ENCODE measurements at places on chromosomes 5 and 9.

- peak; percentile 58 for DNase-seq
Measured at GRCh38 chr9:98964201-98964600, 20.5 kb downstream of the COL15A1 start.

- peak; percentile 19 for DNase-seq
Measured at GRCh38 chr5:103120607-103121200, 603 bp downstream of the PPIP5K2 start.

GRCh38 chr5:58926541-58926935, 343.7 kb downstream of the RAB3C start:
- no peak for DNase-seq

GRCh38 chr9:13915131-13915530, 398.8 kb downstream of the NFIB start:
- no peak for DNase-seq

DNA sequence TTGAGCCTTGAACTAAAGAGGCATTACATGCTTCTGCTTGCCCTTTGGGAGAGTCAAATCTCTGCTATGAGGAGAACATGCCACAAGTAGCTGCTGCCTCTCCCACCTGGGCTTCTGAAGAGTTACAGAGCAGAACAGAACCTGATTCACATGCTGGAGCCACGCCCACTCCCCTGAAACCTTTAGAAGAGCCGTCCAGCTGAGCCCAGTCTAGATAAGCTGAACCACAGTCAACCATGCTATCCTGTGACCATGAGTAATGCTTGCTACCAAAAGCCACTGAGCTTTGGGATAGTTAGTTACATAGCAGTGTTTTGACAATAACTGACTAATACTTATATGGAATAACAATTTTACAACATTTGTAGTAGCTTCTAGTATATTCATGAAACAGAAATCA, 111.0 kb upstream of the VCAN start:
- DNase-seq = no peak

DNA sequence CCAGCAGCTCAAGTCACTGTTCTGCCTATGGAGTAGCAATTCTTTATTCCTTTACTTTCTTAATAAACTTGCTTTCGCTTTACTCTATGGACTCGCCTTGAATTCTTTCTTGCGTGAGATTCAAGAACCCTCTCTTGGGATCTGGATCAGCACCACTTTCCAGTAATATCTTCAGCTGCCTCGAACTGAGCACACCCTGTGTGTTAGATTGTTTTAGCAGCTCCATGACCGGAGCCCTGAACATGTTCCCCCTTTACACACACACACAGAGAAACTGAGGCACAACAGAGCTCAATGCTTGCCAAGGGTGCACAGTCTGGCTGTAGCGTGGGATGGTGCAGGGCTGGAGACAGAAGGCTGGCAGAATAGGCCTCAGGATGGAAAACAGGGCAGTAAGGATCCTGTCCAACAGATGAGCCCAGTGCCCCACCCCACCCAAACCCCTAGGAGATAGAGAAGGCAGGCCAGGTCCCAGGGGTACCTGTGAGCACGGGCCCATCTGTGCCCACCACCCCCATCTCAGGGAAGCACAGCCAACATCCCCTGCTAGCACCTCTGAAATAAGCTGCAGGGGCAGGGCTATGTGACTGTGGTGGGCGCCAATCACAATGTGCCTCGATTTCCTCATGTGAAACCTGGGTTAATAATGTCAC, 27.9 kb downstream of the BICD2 start:
- DNase-seq = peak; percentile 1

GRCh38 chr5:91164424-91164823, 218.7 kb downstream of the ARRDC3 start:
- DNase-seq = no peak

DNA sequence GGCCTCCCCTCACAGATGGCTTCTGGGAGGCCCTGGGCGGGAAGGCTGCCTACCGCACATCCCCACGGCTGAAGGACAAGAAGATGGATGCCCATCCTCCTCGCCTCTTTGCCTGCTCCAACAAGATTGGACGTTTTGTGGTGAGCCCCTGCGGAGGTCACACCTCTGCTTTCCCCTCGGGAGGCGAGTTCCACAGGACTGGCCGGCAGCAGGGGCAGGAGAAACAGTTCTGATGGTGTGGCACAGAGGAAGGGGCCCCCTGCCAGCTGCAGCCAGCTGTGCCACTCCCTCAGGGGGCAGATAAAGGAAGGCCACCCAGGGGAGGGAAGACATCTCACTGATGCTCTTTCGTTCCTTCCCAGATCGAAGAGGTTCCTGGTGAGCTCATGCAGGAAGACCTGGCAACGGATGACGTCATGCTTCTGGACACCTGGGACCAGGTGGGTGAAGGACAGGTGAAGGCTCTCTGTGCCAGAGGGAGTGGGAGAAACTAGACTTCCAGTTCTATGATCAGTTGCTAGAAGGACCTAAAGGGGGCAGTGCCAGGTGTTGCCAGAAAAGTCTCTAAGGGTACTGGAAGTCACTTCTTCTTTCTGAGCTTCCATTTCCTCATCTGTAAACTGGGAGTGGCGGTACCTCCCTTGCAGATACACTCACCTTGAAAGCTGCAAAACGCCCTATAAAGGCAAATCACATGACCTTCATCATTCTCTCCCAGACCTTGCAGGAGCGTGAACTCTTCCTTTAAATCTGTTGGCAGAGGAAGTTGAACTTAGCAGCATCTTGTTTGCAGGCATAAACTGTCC, 41.0 kb downstream of the STOM start:
- no peak for DNase-seq

- DNase-seq = no peak
Measured at GRCh38 chr9:107905308-107906020, 415.9 kb upstream of the KLF4 start.

DNA sequence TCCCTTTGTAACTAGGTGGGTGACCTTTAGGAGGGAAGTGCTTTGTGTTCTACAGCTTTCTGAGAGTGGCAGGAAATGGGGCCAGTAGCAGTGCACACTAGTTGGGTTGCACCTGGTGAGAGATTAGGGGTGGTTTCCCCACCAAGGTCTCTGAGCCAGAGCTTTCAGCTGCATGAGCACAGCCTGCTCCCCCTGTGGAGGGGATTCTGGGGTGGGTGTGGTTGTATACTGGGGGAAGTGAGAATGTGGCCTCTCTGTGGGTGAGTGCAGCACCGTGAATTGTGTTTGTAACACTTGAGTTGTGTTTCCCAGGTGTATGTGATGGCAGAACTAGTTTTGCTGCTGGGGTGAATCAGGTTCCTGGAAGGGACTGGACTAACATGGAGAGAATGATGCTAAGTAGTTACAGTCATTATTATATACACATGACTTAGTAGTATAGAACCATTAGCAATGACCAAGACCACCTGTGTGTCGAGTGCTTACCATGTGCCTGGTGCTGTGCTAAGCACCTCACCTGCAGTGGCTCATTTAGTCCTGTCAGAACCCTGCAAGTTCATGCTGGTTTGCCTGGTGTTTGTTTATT, 11.8 kb upstream of the CXXC5 start:
- no peak for DNase-seq

DNA sequence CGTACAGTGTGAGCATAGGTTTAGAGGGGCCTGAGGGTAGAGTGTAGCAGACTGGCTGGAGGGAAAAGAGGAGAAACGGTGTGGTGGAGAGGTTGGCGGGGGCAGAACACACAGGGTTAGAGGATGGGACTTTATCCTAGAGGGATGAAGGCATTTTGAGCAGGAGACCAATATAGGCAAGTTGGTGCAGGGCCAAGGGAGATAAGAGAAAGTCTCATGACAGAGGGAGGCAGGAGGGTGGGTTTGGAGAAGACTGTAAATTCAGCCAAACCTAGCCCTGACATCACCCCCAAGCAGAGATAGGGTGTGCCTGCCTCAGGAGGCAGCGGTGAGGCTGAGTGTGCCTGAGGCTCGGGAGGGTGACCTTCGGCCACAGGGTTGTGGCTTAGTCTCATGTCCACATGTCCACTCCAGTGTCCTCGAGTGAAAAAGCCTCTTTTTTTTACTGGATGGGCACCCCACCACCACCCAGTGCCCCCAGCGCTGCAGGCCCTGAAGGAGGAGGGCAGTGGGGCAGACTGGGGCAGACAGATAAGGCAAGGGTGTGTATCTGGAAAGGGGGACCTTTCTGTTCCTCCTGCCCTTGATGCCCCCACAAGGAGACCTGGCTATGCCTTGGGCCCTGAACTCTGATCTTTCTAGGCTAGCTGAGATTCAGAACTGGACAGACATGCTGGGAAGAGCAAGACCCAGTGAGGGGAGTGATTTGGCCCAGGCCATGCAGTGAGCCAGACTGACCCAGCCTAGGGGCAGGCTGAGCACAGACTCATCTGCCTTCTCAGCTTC, 108.7 kb downstream of the RGS3 start:
- DNase-seq = peak; percentile 33

DNA sequence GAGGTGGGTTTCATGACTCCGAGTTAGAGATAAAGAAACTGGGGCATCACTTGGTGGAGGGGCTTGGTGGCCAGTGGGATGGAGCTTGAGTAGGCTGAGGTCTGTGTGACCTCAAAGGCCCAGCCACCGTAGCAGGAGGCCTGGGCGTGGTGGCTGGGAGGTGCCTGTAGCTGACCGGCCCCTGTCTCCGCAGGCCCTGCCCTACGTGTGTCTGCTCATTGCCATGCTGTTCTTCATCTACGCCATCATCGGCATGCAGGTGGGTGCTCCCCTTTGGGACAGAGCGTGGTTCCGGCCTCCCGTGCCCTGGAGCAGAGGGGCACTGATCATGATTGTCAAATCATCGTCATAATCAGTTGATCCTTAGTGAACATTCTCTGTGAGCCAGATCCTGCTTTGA, 196.2 kb downstream of the CACNA1B start:
- no peak for DNase-seq

- DNase-seq = no peak
Measured at GRCh38 chr5:40191150-40191549, 488.6 kb upstream of the PTGER4 start.

GRCh38 chr5:40430101-40430710, 249.5 kb upstream of the PTGER4 start:
- DNase-seq = no peak

DNA sequence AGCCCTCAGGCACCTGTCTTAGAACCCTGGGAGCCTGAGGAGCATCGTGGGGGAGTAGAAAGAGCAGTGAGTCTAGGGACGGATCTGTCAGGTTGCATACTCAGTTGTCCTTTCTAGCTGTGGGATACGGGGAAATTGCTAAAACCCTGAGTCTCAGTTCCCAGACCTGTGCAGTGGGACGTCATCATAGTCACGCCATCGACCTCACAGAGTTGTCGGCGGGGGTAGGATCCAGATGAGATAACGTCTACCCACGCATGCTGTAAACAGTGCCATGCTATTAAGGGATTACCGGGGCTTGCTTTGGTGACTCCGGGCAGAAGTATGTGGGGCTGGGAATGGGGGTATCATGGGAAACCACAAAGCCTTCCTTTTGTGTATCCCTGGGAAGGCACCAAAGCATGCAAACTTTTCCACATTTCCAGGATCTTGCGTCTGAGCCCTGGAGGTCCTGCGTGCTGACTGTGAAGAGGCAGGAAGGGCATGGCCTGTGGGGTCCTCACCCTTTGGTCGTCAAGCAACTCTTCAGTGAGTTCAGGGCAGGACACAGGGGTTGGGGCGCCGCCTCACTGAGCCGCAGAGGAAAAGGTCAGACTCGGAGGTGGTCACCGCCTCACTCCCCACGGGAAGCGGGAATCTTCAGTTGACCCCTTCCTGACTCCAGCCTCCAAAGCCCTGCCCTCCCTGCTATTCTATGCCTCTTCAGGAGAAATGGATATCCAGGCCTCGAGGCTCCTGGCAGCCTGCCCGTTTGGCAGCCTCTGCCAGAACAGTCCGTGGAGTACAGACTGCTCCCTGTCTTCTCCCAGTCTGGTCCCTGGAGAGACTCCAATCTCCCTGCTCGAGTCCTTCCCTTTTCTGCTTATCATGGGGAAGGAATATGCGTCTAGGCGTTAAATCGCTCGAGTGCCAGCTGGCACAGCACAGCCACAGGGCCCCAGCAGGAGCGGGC, 186.8 kb upstream of the KLF9 start:
- peak; percentile 97 for DNase-seq

- DNase-seq = no peak
Measured at GRCh38 chr9:3027210-3027609, 183.3 kb upstream of the PUM3 start.

- DNase-seq = no peak
Measured at GRCh38 chr5:61613679-61614078, 281.6 kb downstream of the ZSWIM6 start.

DNA sequence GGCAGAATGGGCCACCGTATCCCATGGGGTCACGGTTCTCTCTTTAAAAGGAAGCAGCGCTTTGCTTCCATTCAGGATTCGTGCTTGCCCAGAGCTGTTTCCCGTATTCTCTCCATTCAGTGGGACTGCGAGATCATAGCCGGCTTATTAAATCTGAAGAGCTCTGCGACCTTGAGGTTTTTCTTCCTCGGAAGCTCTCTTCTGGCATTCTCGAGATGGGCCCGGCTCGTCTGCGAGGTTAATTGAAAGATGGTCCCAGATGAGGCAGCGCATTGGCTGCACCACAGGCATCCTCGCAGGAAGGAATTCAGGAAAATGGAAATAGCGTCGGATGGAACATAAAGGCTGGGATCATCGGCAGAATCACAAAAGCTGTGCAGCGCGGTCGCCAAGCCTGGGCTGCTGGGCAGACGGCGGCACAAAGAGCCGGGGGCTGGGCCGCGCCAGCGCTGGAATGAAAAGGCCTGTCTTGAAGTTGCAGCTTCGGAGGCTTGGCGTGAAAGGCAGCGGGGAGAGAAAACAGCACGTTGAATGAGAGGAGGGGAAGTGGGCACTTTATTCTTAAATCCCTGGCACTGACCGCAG, 236.2 kb downstream of the IRX2 start:
- no peak for DNase-seq

- peak; percentile 60 for DNase-seq
Measured at GRCh38 chr5:156326718-156327259, at the start of gene SGCD. Gene SGCD (plus strand): TSS chr5:156327164.

DNA sequence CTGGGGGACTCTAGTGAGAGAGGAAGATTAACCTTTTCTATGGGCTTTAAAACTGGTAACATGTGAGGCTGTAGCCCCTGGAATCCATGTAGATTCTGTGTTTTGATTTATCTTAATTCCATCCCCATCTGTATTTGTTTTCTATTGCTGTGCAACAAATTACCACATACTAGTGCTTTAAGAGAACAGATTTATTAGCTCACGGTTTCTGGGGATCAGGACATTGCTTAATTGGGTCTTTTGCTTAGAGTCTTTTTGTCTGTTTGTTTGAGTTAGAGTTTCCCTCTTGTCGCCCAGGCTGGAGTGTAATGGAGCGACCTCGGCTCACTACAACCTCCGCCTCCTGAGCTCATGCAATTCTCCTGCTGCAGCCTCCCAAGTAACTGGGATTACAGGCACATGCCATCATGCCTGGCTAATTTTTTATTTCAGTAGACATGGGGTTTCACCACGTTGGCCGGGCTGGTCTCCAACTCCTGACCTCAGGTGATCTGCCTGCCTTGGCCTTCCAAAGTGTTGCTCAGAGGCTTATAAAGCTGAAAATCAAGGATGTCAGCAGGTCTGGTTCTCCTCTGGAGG, 29.9 kb upstream of the GNA14 start:
- DNase-seq = no peak

DNA sequence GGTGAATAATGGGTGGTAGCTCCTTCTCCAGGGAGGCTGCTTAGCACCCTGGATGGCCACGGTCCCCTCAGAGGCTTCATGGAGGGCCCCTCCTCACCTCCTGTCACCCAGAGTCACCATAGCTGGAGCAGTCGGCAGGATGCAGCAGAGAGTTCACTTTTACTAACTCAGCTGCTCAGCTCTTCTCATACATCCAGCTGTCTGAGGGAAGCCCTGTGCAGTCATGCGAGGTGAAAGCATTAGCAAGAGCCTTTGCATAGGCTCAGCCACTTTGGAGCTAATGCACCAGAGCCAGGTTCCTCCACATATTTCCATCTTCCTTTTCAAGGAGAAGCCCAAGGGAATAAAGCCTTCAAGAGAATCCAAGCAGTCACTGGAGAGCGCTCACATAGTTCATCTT, 499.2 kb downstream of the BNC2 start:
- no peak for DNase-seq

- no peak for DNase-seq
Measured at GRCh38 chr5:145245354-145245753, 589.8 kb downstream of the PRELID2 start.

Data from tibial artery (tissue), 4 donors.